ENCODE measurements at places on chromosomes 1 and 21.

- DNase-seq = no peak
Measured at GRCh38 chr1:27408151-27408550, 15.7 kb downstream of the GPR3 start.

DNA sequence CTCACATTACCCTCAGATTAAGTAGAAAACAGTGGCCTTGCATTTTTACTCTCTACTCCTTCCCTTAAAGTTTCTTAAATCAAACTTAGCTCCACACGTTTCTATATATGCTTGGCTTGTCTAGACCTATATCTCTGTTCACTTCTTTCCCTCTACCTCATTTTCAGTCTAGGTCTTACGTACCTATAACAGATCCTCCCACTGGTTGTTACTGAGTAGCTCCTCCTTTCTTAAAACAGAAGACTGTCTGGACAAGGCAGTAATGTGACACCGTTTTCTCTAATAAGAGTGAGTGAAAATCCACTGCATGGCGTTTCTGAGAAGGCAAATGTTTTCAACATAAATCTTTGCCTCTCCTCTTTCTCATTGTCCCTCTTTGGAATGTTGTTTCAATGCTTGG lies 211.7 kb upstream of the POGK start:
- no peak for DNase-seq

- DNase-seq = no peak
Measured at GRCh38 chr1:237012788-237013383, 8.6 kb upstream of the MT1HL1 start.

- DNase-seq = no peak
Measured at GRCh38 chr1:7420470-7421100, 350.5 kb upstream of the VAMP3 start.

DNA sequence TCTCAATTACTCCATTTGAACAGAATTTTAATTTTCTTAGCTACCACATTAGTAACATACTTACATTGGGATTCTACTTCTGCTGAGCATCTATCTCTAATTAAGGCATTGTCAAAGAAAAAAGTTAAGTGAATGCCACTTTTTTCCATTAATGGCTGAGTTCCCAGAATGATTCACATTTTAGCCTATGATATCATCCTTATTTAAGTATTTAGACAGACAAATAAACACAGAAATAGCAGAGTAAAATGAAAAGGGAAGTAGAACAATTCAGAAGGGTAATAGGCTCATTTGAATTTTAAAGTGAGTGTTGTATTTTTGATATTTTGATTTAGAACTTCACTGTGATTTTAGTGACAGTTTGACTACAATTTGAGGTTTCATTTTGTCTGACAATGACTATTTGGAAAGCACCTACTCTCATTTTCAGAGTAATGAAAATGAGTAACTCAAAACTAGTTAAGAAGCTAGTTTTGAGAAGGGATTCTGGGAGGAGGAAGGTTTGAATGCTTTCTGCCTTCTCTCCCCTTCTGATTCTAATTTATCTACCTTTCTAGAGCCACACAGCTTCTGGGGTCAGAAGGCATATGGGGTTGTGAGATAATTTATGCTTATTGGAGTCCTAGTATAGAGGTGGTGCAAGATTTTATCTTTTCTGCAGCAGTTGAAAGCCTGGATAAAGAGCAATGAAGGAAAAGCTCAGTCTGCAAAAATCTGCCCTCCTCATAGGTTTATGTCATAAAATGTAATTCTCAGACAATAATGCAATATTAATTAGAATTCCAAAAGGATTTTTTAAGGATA lies 15.5 kb downstream of the LYPLAL1 start:
- DNase-seq = peak; percentile 78

- DNase-seq = peak; percentile 53
Measured at GRCh38 chr1:1291548-1292441, 11.6 kb downstream of the SCNN1D start.

DNA sequence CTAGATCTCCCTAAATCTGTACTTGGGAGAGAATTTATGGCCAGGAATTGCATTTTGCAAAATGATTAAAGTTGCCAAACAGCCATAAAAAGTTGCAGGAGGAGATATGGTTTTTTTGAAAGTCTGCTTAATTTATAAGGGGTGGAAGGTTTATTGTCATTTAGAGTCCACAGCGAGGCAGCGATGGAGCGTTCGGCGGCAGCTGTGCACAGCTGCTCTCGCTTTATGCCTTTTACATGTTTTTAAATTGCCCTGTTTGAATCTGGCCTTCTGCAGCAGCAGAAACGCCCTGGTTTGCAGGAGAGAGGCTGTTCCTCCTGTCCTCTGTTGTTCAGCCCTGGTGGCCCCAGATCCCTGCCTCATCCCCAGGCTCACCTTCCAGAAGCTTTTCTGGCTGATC lies 144.9 kb upstream of the POU3F1 start:
- DNase-seq = no peak

GRCh38 chr1:226641671-226642231 lies 93.2 kb downstream of the STUM start:
- no peak for DNase-seq

DNA sequence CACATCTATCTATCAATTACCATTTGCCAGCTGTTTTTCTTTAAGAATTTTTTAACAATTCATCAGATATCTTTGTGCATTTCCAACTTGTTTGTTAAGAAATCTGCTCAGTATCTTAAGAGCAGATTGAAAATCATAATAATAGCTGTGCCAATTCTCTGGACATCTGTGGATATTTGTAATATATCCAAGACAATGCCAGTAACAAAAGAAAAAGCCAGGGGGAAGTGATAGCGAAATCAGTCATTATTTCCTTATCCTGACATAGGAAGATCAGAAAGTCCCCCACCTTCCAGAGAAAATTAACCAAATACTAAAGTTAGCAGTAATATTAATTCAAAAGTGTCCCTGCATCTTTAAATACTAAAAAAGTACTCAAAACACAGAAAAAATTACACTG lies 217.1 kb downstream of the RERE start:
- no peak for DNase-seq

GRCh38 chr1:29876902-29877301 lies 640.6 kb downstream of the PTPRU start:
- no peak for DNase-seq

- DNase-seq = no peak
Measured at GRCh38 chr1:29538586-29538985, 302.3 kb downstream of the PTPRU start.

DNA sequence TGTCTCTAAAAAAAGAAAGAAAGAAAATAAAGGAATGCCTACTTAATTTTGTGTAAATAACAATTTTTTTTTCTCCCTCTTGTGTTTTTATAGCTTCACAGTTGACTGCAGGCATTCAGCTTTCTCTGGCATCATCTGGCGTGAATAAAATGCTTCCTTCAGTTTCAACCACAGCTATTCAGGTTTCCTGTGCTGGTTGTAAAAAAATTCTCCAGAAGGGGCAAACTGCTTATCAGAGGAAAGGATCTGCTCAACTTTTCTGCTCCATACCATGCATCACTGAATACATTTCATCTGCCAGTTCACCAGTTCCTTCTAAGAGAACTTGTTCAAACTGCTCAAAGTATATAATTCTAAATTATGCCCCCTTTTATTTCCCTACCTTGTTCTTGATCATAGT lies 18.0 kb downstream of the ZMYM1 start:
- DNase-seq = no peak

DNA sequence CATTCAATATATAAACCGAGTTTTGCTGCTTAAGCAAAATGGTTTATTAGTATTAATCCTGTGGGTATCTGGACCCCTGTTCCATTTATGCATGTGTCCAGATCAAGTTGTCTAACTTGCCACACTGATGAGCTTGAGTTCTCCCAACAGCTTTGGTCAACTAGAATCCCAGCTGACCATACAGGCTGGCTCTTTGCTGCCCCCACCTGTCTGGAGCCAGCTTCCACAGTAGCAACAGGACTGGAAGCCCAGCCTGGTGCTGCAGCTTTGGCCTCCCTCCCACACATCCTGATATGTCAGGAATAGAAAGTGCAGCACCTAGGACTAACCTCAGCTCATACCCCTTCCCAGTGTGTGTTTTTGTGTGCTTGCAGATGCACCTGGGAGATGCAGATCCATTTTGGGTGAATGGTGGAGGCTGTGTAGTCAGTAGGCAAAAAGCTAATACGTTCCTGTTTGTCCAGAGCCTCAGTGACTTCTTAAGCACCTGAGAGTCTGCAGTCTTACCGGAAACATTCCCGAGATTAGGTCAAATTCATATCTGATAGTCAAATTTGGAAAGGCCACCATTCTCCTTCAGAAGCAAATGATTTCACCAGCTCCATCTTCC lies 40.9 kb upstream of the BEND5 start:
- DNase-seq = no peak

DNA sequence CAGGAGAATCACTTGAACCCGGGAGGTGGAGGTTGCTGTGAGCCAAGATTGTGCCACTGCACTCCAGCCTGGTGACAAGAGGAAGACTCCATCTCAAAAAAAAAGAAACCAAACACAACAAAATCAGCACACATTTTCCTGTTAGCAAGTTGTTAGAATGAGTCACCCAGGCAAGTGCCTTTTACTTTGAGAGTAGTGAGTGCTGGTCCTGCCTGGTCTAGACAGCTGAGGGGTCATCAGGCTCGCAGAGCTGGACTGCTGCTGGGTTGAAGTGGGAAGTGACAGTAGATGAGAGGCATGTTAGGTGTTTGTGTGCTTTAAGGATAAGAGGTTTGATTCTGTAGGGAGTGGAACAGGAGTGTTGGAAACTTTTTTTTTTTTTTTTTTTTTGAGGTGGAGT lies 31.9 kb downstream of the GNPAT start:
- no peak for DNase-seq
